ENCODE measurements at places on chromosomes 2 and 18. TPM values are rescaled to one million over a fixed set of nuclear protein-coding genes. Genes with fewer than 3 reads are reported as not detected.

The SCYGR4 gene
- not detected for total RNA-seq

- DNase-seq: no peak
Measured at GRCh38 chr2:23354554-23354953, 30.4 kb upstream of the KLHL29 start.

- DNase-seq: no peak
Measured at GRCh38 chr2:7400628-7401027, 483.4 kb downstream of the RNF144A start.

The SLC11A1 gene
- 1.7 TPM for total RNA-seq

The ADGRF3 gene
- 0.16 TPM for total RNA-seq

The HK2 gene
- total RNA-seq: 5.3 TPM

- no peak for DNase-seq
Measured at GRCh38 chr2:237766340-237766739, 32.2 kb upstream of the RBM44 start.

Measured in occipital lobe (tissue), 3 donors.